ENCODE measurements at places on chromosomes 1 and 21. TPM values are rescaled to one million over a fixed set of nuclear protein-coding genes. Genes with fewer than 3 reads are reported as not detected.

Gene PTPRU
- 68.1 TPM for total RNA-seq

Gene CD48
- 5.9 TPM for total RNA-seq

Gene TINAGL1
- total RNA-seq: 205 TPM

Gene GNG12
- 66.9 TPM for total RNA-seq

Gene ACTL8
- not detected for total RNA-seq

Gene TXLNA
- 48.0 TPM for total RNA-seq

Gene OPTC
- not detected for total RNA-seq

Gene LMO4
- total RNA-seq: 42.0 TPM

Gene HLCS
- total RNA-seq: 19.0 TPM

Gene MYBPH
- total RNA-seq: not detected

Gene ZSCAN20
- total RNA-seq: 7.3 TPM

Gene BMP8B
- 26.9 TPM for total RNA-seq

Gene LMOD1
- total RNA-seq: 86.9 TPM

Gene GDAP2
- total RNA-seq: 21.8 TPM

Gene PRDM15
- total RNA-seq: 23.1 TPM

DNA sequence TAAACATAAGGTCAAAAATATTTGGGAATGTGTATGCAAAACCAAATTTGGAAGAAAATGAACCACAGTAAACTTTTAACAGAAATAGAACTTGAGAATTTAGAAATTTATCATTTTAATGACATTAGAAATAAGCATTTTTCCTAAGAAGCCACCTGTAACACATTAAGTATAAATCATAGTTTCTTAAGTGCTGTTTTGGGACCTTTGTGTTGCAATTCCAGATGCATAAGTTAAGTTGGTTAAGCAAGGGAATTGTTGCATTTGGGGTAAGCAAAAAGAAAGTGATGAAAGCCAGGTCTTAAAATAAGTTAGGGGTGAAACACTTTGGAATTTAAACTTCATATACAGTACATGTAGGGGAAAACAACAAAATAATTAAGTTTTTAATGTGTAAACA is 49.8 kb downstream of the CDKN2C start:
- H3K27ac ChIP-seq: no peak overlapping the region
- H3K36me3 ChIP-seq: no peaks in the 10 kb centered on the region
- DNase-seq: no peak
- no peaks in the 10 kb centered on the region for H3K27me3 ChIP-seq
- H3K4me3 ChIP-seq: no peak overlapping the region
- no peaks in the 10 kb centered on the region for H3K4me1 ChIP-seq

GRCh38 chr1:154895798-154896197 is 25.7 kb upstream of the KCNN3 start:
- H3K4me1 ChIP-seq: peaks cover 10% of the 10 kb centered on the region
- no peak overlapping the region for H3K4me3 ChIP-seq
- DNase-seq: no peak
- H3K27ac ChIP-seq: no peak overlapping the region
- no peaks in the 10 kb centered on the region for H3K36me3 ChIP-seq
- no peaks in the 10 kb centered on the region for H3K27me3 ChIP-seq

- no peak for DNase-seq
- H3K27ac ChIP-seq: peak overlapping the region; percentile 80
- H3K4me3 ChIP-seq: no peak overlapping the region
- no peaks in the 10 kb centered on the region for H3K36me3 ChIP-seq
- no peaks in the 10 kb centered on the region for H3K27me3 ChIP-seq
- H3K4me1 ChIP-seq: peaks cover 31% of the 10 kb centered on the region
Observed at GRCh38 chr1:150273311-150273710, 721 bp downstream of the C1orf54 start.

- no peak for DNase-seq
- H3K27ac ChIP-seq: no peak overlapping the region
- H3K36me3 ChIP-seq: no peaks in the 10 kb centered on the region
- no peak overlapping the region for H3K4me3 ChIP-seq
- H3K4me1 ChIP-seq: no peaks in the 10 kb centered on the region
Observed at GRCh38 chr21:15255261-15255660, 190.5 kb upstream of the NRIP1 start.

DNA sequence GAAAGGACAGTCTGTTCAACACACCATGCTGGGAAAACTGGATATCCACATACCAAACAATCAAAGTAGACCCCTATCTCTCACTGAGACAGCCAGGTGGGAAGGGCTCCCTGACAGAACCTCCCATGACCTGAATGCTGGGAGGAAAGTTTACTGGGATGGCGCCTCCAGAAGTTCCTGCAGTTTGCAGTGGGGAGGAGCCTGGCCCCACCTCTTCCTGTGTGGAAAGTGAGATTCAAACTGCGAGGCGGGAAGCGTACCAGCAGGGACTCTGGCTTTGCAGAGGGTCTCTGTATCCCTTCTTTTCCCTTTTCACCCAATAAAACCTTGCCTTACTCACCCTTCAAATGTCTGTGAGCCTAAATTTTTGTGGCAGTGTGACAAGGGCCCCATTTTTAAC is 190.7 kb downstream of the HHIPL2 start:
- H3K27ac ChIP-seq: no peak overlapping the region
- H3K4me3 ChIP-seq: no peak overlapping the region
- no peaks in the 10 kb centered on the region for H3K27me3 ChIP-seq
- no peak for DNase-seq
- H3K36me3 ChIP-seq: no peaks in the 10 kb centered on the region

DNA sequence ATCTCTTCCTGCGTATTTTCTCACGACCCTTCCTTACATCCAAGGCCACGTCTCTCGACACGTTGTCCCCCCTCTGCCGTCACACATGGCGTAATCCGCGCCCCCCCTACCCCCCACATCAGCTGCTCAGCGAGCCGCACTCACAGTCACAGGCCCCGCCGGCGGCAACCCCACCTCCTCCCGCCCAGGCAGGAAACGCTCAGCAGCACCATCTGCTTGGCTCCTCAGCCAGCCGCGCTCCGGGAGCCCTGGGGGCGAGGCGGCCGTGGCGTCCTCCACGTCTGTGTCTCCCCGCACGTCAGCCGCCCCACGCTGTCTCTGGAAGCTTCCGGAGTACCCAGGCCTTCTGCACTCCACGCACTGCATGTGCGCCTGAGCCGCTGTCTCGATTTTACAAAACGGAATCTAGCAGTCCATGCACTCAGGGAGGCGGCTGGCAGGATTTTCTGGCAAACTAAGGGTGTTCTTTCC is 64.6 kb downstream of the SIK1 start:
- peaks cover 10% of the 10 kb centered on the region for H3K4me1 ChIP-seq
- no peak overlapping the region for H3K4me3 ChIP-seq
- peak; percentile 63 for DNase-seq

DNA sequence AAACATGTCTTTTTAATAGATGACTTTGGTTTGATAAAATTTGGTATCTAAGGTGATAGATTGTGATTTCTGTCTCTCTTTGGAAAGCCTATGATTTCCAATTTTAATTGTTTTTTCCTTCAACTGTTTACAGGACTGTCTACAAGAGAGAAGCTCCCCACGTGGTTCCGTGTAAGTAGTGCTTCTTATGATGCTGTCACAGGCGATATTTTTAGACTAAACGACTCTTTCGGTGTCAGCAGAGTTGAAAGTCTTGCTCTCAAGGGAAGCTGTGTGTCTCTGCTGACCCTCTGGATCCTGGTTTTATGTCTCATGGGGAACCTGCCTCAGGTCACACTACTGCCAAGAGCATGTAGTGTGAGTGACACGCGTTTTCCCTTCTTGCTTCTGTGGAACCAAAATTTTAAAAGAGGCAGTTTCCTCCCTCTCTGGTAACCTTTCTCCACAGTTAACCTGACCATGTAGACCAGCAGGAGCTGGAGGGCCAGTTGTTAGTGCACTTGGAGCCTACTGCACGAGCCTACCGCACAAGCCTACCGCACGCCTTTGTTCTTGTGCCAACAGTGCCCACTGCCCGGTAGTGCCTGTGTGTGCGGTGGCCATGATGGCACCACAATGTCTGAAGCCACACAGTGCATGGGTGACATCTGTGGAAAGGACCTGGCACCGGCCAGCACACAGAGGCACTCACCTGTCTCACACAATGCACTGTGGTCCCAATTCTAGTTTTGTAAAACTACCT is 91.9 kb downstream of the PCBP3 start:
- H3K27me3 ChIP-seq: no peaks in the 10 kb centered on the region
- H3K4me1 ChIP-seq: no peaks in the 10 kb centered on the region
- DNase-seq: no peak
- no peaks in the 10 kb centered on the region for H3K36me3 ChIP-seq
- no peak overlapping the region for H3K27ac ChIP-seq

DNA sequence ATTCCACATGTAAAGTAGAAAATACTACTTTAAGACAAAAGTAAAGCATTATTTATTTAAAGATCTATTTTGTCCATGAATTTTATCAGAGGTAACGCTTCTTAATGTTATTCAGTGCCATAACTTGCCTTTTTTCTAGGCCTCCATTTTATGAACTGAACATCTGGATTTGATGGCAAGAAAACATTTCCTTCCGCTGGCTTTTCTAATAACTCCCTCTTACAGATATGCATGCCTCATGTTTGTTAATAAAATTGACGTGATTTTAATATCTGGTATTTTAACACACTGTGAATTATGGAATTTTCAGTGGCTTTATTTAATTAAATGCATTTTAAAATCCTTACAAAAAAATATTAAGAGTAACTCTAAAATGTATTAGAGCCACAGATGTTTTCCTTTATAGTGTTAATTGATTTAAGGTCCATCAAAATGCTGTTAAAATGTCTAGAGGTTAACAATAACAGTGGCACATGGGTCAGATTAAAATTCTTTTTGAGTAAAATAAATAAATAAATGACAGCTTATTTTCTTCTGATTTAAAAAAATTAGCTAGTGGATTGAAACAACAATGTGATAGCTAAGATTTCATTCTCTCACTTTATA is 15.1 kb downstream of the PTPRC start:
- no peaks in the 10 kb centered on the region for H3K27me3 ChIP-seq
- no peaks in the 10 kb centered on the region for H3K4me1 ChIP-seq
- H3K4me3 ChIP-seq: no peak overlapping the region
- H3K36me3 ChIP-seq: no peaks in the 10 kb centered on the region

DNA sequence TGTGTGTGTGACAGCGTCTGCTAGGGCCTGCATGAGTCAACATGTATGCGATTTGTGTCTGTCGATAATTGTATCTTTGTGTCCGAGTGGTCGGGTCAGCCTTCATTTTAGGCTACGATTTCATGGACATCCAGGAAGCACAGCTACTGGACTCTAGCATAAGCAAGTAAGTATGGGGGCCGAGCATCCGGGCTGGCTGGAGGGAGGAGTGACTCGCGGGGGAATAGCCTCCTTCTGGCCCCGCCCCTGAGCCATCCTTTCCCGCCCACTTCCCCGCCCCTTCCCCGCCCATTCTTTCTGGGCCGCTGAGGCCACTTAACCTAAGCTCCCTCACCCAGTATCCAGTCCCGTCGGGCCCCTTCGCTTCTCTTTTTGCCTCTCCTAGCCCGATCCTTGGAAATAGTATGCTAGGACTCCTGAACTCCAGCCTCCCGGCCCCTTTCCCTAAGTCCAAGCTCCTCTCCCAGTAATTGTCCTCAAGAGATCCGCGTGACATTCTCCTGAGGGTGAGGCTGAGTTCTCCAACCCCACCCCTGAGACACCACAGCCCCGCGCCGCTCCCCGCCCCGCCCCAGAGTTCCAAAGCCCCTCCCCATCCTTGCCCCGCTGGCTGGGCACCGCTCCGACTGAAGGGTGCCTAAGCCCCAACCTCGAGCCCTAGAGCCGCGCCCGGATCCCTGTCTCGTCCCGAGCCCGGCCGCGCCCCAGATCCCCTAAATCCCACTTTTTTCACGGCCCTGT is 1.2 kb downstream of the MAP3K6 start:
- no peaks in the 10 kb centered on the region for H3K27me3 ChIP-seq
- H3K4me1 ChIP-seq: no peaks in the 10 kb centered on the region
- DNase-seq: peak; percentile 93

DNA sequence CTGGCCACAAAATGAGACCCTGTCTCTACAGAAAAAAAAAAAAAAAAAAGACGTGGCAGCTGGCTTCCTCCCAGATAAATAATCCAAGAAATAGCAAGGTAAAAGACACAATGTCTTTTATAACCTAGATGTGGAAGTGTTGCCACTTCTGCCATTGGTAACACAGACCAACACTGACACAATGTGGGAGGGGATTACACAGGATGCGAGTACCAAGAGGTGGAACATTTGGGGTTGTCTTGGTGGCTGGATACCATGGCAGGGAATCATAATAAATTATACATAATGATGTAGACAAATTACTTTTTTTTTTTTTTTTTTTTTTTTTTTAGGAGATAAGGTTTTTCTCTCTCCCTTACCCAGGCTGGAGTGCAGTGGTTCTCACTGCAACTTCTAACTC is 6.0 kb upstream of the NEXN start:
- no peak overlapping the region for H3K4me3 ChIP-seq
- H3K36me3 ChIP-seq: no peaks in the 10 kb centered on the region
- no peaks in the 10 kb centered on the region for H3K27me3 ChIP-seq
- H3K27ac ChIP-seq: no peak overlapping the region
- no peaks in the 10 kb centered on the region for H3K4me1 ChIP-seq
- DNase-seq: no peak

GRCh38 chr1:46532095-46532494 is 19.4 kb downstream of the KNCN start:
- H3K36me3 ChIP-seq: no peaks in the 10 kb centered on the region
- no peak overlapping the region for H3K27ac ChIP-seq
- no peak overlapping the region for H3K4me3 ChIP-seq

DNA sequence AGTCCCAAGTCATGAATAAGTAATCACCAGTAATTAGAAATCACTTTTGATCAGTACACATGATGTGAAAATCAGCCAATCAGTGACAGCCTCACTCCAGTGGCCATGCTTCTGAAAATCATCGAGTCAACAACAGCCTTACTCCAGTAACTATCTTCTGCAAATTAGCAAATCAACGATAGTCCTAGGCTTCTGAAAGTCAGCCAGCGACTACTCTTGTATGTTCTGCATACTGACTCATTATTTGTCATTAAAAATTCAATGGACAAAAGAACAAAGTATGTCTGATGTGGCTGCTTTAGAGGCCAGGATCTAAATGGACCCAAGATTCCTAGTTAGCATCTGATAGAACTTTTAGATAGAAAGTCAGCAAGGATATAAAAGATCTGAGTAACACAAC is 102.5 kb downstream of the GPR52 start:
- H3K4me1 ChIP-seq: no peaks in the 10 kb centered on the region
- no peak overlapping the region for H3K27ac ChIP-seq
- H3K27me3 ChIP-seq: no peaks in the 10 kb centered on the region
- H3K36me3 ChIP-seq: peaks cover 4% of the 10 kb centered on the region
- DNase-seq: no peak
- no peak overlapping the region for H3K4me3 ChIP-seq

DNA sequence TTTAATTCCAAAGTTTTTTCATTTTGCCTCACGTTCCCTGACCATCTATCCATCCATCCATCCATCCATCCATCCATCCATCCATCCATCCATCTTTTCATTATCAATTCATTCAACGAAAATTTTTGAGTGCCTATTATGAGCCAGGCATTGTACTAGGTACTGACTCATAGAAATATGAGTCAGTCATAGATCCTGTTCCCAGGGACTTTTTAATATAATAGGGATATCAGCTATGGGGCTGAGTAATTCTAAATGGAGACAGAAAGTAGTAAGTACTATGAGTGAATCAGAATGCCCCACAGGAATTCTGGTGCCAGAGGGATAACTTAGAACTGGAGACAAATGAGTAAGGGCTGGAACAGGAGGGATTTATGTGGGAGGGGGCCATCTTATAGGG is 49.8 kb upstream of the GNG12 start:
- H3K27ac ChIP-seq: no peak overlapping the region
- DNase-seq: no peak
- H3K36me3 ChIP-seq: no peaks in the 10 kb centered on the region

Measured in tibial nerve (tissue), 4 donors.